Activated CD8-positive, alpha-beta memory T cell treated with anti-CD3 and anti-CD28 coated beads for 1 hour (primary cell): ENCODE measurements at places on chromosomes 6 and 20.

- no peak for DNase-seq
Measured at GRCh38 chr6:34288581-34288980, 39.8 kb upstream of the SMIM29 start.

GRCh38 chr20:58109918-58110635 lies 118.4 kb downstream of the ANKRD60 start:
- no peak for DNase-seq

DNA sequence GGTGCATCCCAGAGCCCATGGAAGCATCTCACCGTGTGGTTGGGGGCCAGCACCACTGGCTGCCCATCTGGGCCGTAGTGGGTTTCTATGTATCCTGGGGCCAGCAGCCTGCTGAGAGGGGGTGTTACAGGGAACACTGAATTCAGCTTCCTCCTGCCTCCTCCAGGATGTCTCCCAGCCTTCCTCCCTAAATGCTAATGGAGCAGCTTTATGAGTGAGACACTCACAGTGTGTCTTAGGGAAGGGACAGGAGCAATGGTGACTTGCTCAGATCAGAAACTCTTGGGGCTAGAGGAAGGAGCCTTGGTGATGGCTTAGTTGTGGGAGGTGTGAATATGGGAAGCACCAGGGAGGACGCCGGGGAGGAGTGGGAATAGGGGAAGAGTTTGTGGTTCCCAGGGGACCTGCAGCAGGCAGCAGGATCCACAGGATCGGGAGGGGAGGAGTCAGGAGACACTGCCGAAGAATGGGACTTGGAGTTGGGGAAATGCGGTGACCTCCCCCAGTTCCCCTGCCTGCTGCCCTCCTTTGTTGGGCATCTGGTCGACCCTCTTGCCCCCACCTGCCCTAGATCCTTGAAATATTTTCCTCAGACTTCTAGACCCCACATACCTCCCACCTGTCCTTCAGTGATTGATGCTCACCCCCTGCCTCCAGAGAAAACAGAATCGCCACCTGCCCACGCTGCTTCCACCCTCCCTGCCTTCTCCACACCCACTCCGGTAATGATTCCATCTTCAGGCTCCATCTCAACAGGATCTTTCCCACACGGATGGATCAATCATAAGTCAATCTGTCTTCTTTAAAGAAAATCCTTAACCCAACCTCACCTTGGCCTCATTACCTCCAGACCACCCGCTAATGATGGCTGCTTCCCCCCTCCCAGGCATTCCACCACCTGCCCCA lies 6.6 kb downstream of the ADAM33 start:
- DNase-seq, result no peak

DNA sequence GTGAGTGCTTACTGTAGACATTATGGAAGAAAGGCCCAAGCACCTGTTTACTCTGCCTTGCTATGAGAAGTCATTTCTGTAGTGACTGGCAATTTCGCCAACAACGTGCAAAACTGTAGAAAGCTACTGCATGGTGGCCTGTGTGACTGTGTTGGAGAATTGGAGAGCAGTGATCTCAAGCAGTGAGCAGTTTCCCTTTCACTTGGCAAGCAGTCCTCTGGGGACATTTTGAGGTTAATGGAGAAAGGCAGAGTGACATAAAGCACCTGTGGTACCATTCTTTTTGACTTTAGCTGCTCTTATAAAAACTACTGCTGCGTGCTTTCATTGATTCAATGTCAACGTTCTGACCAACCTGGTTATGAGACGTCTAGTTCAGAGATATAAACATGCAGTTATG lies 382.6 kb upstream of the JAG1 start:
- DNase-seq, result no peak

- no peak for DNase-seq
Measured at GRCh38 chr6:149169761-149170511, 147.6 kb upstream of the TAB2 start.

- DNase-seq, result no peak
Measured at GRCh38 chr6:84836366-84836765, 72.0 kb upstream of the TBX18 start.

GRCh38 chr6:1368940-1369339 lies 20.4 kb upstream of the FOXF2 start:
- DNase-seq, result no peak

- no peak for DNase-seq
Measured at GRCh38 chr6:45154679-45155078, 173.5 kb upstream of the RUNX2 start.

- no peak for DNase-seq
Measured at GRCh38 chr6:152004896-152005295, 197.4 kb downstream of the ESR1 start.
